ENCODE measurements at places on chromosomes 1 and 21.

DNA sequence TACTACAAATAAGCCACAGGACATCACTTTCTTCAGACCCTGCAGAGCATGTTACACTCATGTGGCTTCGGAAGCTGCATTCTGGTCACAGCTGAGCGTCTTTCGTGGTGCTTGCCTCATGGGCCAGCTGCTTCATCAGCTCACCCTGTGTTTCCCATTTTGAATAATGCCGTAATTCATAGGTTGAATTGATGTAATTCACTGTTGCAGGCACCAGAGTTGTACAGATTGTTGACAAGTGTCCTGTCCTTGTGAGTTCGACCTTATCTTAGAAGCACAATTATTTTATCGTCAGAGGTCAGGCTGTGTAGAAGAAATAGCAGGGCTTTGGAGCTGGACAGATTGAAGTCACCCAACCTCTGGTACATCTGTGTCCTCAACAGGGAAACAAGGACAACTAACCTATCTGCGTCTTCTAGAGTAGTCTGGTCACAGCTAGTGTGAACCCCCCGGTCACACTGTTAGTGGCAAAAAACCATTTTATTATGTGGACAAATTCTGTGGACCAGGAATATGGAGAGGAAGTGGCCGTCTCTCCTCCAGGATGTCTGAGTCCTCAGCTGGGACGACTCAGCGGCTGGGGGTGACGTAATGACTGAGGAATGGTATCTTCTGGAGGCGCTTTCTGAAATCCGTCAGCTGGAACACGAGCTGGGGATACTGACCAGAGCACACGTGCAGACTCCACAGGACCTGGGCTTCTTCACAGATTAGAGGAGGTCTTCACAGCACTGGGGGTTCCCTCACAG lies 17.8 kb downstream of the PKNOX1 start:
- DNase-seq: no peak

- DNase-seq: no peak
Observed at GRCh38 chr1:18422076-18422777, 58.5 kb upstream of the KLHDC7A start.

GRCh38 chr1:85406887-85407533 lies 57.9 kb downstream of the DDAH1 start:
- no peak for DNase-seq

- DNase-seq: peak; percentile 88
Observed at GRCh38 chr1:115641762-115642167, at the start of gene VANGL1. TSS of gene VANGL1 (plus strand) at chr1:115641970. CDS start at chr1:115651414, 9,444 bp downstream.

DNA sequence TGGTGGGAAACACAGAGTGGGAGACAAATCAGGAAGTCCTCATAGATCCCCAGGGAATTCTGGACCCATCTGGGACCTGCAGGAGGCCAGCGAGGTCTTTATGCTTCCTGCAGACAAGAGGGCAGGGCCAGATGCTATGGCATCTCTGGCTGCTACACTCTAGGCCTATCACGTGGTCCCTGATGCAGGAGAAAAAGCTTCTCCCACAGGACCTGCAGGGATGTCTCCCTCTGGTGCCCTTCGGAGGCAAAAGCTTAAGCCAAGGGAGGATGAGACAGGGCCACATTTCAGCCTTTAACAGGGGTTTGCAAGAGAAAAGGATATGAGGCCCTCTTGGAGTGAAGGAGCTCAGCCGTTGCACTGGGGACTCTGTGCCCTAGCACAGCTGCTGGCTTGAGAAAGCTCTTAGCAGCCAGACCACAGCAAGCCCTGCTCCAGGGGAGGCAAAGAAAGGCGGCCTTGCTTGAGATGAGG lies 243.0 kb downstream of the C1orf94 start:
- no peak for DNase-seq

- DNase-seq: peak; percentile 38
Observed at GRCh38 chr1:221667504-221667903, 74.4 kb downstream of the DUSP10 start.

GRCh38 chr1:178273707-178274410 lies 180.0 kb downstream of the RASAL2 start:
- no peak for DNase-seq

Measured in hematopoietic multipotent progenitor cell treated with erythropoietin and hydrocortisone succinate and interleukin-3 and kit ligand, for 6 days (in vitro differentiated cells).